ENCODE measurements at places on chromosomes 4 and X.

DNA sequence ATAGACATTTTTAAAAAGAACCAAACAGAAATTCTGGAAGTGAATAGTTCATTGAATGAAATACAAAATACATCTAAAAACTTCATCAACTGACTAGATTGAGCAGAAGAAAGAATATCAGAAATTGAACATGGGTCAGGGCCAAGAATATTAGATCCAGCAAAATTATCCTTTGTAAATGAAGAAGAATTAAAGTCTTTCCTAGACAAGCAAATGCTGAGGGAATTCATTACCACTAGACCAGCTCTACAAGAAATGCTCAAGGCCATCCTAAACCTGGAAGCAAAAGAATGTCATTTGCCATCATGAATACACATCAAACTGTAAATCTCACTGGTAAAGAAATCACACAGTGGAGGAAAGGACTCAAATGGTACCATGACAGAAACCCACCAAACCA is 72.7 kb upstream of the RPL34 start:
- DNase-seq: no peak

DNA sequence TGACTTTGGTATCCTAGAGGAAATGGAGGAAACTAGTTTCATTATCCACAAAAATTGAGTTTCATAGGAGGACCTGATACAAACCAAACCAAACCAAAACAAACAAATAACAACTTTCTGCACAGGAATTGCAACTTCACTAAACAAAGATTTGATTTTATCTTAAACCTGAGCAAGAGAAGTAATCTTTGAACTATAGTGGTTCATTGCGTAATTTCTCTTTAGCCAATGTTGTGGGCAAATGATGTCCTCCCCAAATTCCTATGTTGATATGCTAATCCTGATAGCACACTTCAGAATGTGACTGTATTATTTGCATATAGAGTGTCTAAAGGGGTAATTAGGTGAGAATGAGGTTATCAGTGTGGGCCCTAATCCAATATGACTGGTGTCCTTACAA is 102.4 kb downstream of the CAMK2D start:
- no peak for DNase-seq

GRCh38 chr4:107125496-107125895 is 89.4 kb upstream of the DKK2 start:
- no peak for DNase-seq

GRCh38 chrX:109920325-109920724 is 82.6 kb upstream of the TMEM164 start:
- DNase-seq: no peak

DNA sequence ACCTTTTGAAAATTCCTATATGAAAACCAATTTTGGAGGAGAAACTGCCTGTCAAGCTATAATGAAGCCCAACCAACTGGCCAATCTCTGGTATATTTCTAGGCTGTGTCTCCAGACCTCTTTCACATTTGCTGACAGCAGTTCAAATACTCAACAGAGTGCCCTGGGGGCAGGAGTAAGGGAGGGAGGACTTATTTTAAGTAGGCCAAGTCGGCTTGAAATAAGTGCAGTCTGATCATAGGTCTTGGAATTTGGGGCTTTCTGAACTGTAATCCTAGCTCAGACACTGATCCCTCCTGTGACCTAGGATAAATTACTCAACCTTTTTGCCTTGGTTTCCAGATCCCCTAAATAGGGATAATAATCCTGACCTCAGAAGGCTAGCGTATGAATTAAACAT is 59.4 kb upstream of the SLC7A11 start:
- DNase-seq: no peak

- peak; percentile 7 for DNase-seq
Observed at GRCh38 chr4:88823058-88823919, 125.7 kb upstream of the NAP1L5 start.

DNA sequence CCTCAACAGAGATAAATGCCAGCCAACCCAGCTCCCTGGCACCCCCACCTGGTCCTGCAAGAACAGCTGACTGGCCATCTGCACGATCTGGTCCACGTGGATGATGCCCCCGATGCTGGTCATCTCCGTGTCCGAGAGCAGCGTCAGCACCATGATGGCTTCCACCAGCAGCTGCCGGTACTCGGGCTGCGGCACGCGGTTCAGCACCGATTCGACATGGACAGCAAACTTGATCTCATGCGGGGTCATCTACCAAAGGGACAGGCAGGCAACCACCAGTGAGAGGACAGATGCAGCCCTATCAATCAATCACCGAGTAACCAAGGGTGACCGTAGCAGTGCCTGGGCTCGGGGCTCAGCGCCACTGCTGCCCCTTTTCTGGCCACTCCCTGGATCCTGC is 89.8 kb downstream of the PHKA2 start:
- DNase-seq: no peak

- no peak for DNase-seq
Observed at GRCh38 chrX:70025464-70025863, 24.3 kb downstream of the AWAT2 start.

DNA sequence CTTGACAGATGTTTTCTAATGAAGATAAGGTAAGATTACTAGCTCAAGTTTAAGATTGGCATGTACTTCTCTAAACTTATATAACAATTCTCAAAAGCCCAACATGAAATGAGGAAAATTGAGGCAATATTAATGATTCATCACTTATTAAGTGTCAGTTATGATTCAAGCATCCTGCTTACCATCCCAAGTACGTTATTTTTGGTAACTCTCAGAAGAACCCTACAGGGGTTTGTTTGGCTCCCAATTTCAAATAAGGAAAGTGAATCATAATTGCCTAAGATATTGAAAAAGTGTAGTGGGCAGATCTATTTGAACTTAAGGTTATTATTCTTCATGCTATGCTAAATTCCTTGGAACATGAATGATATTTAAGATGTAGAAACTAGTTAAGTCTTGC is 387.9 kb upstream of the TENM3 start:
- no peak for DNase-seq

- DNase-seq: no peak
Observed at GRCh38 chrX:79170476-79171035, 26.1 kb downstream of the GPR174 start.

DNA sequence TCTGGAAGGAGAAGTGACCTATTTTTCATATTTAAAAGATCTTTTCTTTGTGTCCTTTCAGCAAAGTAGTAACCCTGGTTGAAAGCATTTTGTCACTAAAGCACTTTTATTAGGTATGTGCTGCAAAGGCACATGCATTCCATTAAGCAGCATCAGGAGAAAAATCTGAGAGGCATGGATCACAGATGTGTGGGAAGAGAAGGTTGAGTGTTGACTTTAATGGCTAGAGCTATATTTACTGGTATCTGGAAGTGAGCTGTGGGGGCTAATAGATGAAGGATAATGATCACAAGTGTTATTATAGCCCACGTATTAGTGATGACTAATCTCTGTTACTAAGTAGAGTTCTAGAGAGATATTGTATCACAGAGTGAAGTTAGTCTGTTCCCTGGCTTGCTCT is 1520.7 kb downstream of the ARAP2 start:
- DNase-seq: no peak

GRCh38 chr4:88706574-88706973 is 8.9 kb upstream of the NAP1L5 start:
- DNase-seq: no peak

DNA sequence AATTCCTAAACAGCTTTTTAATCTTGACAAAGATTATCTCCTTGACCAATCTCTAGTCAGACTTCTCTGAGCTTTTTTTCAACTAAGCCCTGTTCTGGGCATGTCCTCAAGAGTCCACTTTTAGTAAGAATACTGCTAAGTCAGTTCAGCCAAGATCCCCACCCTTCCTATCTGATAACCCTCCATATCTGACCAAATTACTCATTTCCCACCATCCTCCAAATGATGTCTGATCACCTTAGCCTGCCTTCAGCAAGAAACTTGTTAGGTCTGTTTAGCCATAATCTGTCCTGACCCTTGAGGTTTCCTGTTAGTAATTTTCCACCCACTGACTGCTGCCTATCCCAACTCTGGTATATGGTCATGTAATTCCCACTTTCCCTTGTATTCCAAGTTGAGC is 65.2 kb downstream of the FAM13A start:
- no peak for DNase-seq

- no peak for DNase-seq
Observed at GRCh38 chrX:18426004-18426320, 554 bp downstream of the CDKL5 start.

DNA sequence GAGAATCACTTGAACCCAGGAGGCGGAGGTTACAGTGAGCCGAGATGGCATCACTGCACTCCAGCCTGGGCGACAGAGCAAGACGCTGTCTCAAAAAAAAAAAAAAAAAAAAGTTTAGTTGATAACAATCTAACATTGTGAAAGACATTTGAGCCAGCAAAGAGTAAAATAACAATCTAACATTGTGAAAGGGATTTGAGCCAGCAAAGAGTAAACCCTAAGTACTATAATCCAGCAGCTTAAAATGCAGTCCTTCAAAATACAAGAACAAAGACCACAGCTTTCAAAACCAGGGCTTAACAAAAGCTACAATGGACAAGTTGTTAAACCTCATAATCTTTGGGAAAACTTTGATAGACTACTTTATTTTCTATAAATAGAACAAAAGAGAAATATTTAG is 16.9 kb downstream of the MFAP3L start:
- no peak for DNase-seq

GRCh38 chr4:77805840-77806239 is 13.3 kb downstream of the CNOT6L start:
- no peak for DNase-seq

- no peak for DNase-seq
Observed at GRCh38 chrX:106249706-106250379, 81.7 kb downstream of the PWWP3B start.

- DNase-seq: no peak
Observed at GRCh38 chr4:15233264-15233597, 194.6 kb upstream of the C1QTNF7 start.

Measured in stimulated activated CD8-positive, alpha-beta memory T cell treated with anti-CD3 and anti-CD28 coated beads, Interleukin-2, amount 100 ng/mL, for 48 hours (primary cell).